ENCODE measurements at places on chromosomes 13 and 19.
A peak's percentile ranks its signal among the peaks of the same experiment; 100 is the strongest.

GRCh38 chr13:99955107-99955746 lies 16.3 kb downstream of the ZIC5 start:
- DNase-seq, result no peak

DNA sequence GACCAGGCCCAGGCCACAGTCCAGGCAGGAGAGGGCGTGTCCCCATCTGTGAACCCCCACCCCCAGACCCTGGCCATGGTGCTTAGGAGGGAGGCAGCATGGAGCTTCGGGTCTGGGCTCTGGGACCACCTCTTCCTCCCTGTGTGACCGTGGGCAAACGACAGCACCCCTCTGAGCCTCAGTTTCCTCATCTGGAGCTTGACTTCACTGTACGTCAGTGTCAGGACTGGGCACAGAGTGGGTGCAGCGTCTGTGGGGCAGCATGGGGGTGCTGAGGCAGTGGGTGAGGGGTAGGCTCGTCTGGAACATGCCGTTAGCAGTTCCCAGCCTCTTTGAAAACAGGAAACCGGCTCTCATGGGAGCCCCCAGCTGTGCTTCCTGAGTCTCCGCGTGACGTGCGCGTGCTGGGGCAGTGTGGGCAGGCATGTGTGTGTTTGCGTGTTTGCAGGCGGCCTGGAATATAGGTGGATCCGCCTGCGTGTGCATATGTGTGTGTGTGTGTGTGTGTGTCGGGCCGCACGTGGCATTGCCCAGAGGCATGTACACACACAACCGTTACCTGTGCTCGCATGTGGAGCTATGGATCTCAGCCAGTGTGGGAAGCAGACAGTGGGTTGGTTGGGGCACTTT lies 15.8 kb downstream of the ARRDC2 start:
- peak; percentile 33 for DNase-seq

GRCh38 chr13:80599765-80600164 lies 258.8 kb upstream of the SPRY2 start:
- DNase-seq, result no peak

GRCh38 chr13:37681281-37682032 lies 82.9 kb upstream of the POSTN start:
- no peak for DNase-seq

DNA sequence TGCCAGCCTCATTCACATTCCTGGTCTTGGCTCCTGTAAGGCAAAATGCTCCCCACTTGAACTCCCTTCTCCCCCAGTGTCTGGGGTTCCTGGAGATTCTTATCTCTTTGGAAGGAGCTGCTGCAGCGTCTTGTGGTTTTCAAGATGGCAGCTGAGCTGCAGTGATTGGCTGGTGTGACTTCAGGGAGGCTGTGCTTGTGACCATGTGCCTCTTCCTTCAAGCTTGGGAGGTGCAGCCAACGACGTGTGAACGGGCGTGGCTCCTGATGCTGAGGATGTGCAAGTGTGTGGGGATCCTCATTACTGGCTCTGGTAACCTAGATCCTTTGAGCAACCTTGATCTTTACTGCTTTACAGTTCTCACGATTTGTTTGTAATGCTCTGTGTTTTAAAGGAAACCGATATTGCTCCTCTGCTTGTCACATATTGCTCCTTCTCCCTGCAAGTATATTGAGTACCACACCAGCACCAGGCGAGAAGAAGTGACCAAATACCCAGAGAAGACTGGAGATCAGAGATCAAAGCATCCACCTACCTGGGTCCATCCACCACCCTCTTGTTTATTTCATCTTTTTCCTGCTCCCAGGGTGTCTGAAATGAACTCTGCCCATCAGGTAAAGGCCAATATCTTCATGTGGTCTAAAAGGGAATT lies 208.5 kb downstream of the FGF9 start:
- no peak for DNase-seq

DNA sequence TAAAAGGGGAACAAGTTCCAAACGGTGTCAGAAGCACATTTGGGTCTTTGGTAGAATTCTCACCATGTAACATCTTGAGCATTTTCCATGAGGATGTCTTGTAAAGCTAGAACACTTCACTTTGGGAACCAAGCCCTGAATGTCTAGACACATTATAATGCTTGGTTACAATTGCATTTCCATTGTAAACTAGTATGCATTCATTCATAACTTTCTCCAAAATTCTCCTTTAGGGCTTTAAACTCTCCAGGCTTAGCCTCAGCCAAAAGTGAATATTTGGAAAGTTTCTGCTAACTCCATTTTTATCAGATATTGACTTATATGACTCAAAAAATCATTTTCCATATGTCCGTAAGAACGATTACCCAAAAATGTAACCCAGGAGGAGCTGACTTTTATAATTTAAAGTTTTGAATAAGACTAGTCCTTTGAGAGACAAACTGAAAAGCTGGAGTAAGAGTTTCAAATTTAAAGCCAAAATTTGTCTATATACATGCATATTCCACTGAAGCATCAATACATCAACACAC lies 1170.4 kb downstream of the EFNB2 start:
- no peak for DNase-seq

DNA sequence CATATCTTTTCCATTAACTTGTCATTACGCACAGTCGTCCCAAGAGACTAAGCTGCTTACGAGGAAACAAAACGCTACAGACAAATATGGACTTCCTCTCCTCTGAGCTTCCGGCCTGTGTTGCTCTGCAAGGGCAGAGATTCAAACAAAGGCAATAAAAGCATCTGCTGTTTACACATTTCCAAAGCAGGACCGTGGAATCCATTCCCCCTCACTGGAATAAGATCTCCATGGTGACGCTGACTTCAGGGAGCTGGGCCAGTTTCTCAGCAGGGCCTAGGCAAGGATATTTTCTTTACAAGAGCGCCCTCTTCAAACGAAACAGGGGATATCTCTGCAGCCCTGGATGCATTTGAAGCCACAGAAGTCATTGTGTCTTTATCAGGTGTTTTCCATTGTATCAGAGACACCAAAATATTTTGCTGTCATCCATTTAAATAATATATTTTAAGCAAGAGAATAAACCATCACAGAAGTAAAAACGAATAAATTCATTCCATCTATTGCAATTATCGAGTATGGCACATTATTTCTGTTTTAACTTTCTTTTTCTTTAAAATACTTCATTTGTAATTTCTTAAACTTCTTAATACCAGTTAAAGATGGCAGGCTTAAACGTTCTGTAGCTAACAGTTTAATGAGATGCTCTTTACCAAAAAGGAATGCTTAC lies 177.5 kb downstream of the DCLK1 start:
- DNase-seq, result peak; percentile 96

- DNase-seq, result no peak
Observed at GRCh38 chr19:3140667-3141038, 4.8 kb downstream of the GNA15 start.

DNA sequence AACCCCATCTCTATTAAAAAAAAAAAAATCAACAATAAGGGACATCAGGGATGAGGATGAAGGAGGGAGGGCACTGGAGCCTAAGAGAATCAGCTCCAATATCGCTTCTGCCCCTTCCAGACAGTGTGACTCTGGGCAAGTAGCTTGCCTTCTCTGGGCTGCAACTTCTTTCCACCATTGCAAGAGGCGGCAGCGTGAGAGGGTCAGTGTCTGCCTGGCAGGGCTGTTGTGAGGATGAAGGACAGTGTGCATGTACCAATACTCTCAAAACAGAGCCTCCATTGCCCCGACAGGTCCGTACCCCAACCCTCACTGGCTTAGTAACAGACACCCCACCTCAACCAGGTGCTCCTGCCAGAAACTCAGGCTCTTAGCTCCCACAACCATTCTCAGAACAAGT lies 15.3 kb upstream of the LENG8 start:
- DNase-seq, result no peak

- DNase-seq, result no peak
Observed at GRCh38 chr13:86729206-86729605, 930.0 kb upstream of the SLITRK6 start.

- DNase-seq, result no peak
Observed at GRCh38 chr19:16899566-16900075, 10.8 kb downstream of the F2RL3 start.

DNA sequence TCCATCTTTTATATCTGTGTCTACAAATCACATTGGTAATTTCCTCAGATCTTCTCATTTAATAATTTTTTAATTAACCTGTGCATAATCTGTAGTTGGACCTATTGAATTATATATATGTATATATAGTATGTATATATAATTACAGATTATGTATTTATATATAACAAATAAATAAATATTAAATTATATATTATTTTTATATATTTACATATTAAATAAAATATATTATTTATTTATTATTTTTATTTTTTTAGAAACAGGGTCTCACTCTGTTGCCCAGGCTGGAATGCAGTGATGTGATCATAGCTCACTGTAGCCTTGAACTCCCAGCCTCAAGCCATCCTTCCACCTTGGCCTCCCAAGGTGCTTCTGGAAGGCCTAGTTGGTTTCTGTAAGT lies 197.9 kb downstream of the FGF9 start:
- no peak for DNase-seq

DNA sequence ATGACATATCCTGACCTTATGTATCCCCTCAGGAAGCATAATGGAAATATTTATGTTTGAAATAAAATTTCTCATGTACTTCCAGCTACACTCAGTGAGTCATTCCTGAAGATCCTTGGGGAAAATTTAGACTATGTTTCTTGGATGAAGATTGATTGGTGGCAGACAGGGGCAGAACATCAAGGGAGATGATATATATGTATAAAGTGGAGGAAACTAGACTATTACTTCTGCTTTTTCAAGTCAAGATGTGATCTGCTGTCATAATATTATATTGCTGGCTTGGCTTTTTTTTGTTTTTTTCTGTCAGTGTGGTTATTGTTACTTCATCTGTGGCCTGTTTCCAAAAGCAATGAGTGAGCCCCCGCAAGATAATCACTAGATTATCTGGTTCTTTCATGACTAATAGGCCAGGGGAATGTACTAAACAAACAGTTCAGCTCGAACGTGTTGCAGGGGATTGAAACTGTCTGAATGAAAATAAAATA lies 87.2 kb upstream of the TNFSF11 start:
- no peak for DNase-seq

GRCh38 chr13:79226250-79226649 lies 179.8 kb downstream of the RBM26 start:
- DNase-seq, result no peak

GRCh38 chr13:25354377-25354776 lies 17.4 kb upstream of the ATP8A2 start:
- DNase-seq, result no peak

DNA sequence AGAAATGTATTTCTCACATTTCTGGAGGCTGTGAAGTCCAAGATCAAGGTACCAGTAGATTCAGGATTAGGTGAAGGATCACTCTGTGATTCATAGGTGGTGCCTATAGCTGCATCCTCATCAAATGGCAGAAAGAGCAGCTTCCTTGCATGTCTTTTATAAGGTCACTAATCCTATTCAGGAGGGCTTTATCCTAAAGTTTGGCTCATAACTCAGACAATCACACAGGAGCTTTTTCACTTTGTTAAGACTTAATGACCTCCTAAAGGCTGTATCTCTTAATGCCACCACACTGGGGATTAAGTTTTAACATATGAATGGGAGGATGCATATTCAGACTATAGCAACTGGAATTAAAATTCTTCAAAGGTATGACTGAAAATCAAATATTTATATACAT lies 861.1 kb downstream of the DACH1 start:
- no peak for DNase-seq

GRCh38 chr13:99923877-99924582 lies 47.5 kb downstream of the ZIC5 start:
- no peak for DNase-seq

GRCh38 chr13:74070065-74070464 lies 64.1 kb downstream of the KLF12 start:
- no peak for DNase-seq

DNA sequence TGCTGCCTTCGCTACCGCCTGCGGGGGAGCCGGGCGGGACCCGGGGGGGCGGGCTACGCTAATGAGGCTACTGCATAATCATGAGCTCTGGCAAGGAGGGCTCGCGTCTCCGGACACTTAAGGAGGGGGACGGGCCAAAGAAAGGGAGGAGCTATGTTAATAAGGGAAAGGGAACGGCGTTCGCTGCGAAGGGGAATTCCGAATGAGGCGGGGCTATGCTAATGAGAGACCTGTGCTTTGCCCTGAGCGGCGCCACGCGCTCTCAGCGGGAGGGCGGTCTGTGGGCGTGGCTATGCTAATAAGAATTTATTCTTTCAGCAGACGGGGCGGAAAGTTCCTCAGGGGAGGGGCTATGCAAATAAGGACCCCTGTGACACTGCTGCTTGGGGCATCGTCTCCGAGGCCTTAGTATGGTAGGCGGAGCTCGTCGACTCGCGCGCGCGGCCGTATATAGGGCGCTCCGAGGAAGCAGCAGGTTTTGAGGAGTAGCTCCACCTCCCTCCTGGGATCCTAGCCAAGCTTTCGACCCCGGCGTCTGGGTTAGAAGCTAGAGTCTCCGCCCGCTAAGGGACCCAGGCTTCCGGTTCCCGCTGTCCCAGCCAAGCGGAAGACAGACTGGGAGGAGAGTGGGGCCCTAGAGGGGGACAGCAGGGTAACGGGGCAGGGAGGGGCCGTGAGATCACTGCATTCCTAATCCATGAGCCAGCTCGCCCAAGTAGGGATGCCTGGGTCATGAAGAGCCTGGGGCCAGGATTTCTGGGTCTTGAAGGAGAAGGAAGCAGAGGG lies at the start of gene RRAS:
Gene RRAS (minus strand): TSS at position 31 of the 786 bp plus-strand sequence. CDS start 45 bp downstream, outside the sequence.
- peak; percentile 99 for DNase-seq

DNA sequence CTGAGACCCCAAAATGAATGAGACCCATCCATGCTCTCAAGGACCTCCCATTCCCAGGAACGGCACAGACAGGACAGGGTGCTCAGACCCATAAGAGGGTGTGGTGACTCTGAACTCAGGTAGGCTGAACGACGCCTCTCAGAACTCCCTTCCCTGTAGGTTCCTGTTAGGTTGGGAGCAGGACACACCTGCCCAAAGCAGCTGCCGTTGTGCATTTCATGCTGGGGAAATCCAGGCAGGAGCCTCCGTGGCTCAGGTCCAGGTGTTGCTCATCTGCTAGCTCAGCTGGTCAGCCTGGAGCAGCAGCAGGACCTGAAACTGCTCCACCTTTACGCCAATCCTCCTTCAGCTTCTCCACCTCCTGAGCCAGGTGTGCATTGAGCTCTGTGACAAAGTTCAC lies 19.1 kb upstream of the TEX101 start:
- no peak for DNase-seq

DNA sequence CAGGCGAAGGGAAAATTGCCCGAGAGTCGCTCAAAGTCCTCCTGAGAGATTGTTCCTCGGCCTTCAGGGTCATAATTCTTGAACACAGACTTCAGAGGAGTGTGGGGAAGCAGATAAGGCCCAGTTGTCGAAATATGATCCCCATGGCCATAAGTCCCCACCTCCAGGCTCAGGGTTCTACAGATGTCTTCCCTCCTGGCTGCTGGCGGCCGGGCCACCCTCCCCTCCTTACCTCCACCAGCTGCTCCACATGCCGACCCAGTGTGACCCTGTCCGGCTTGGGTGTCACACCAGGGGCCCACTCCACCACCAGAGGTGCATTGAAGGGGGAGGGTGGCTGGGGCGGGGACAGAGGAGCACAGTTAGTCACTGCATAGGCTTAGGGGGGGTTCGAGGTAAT lies 10.1 kb downstream of the FAM98C start:
- no peak for DNase-seq

GRCh38 chr13:109010912-109011311 lies 381.5 kb downstream of the MYO16 start:
- DNase-seq, result no peak
